H1 (cell line): ENCODE measurements at places on chromosomes 4 and X.

DNA sequence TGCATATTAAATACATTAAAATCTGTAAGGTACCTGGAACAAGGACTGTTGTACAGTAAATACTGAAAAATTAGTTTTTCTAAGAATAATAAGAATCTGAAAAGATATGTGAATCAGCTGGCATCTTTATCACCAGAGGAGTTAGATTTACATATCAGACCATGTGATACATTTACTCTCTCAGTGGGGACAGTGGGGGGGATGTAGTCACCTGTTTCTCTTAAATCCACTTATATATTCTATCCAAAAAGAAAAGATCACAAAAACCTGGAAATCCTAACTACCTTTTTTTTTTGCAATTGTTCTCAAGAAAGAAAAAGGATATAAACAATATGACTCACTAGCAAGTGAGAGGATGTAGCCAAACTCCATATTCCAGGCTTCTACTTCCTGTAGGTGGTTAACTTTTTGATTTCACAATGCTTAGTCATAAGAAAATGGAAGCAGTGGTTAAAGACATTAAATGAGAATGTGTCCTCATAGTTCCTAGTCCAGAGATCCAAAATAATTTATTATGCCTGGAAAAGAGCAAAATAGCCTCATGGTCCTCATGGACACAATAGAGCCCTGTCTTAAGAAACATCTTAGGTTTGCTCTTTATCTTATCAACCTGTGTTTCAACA is 22.5 kb upstream of the MYOZ2 start:
- no peak for DNase-seq

DNA sequence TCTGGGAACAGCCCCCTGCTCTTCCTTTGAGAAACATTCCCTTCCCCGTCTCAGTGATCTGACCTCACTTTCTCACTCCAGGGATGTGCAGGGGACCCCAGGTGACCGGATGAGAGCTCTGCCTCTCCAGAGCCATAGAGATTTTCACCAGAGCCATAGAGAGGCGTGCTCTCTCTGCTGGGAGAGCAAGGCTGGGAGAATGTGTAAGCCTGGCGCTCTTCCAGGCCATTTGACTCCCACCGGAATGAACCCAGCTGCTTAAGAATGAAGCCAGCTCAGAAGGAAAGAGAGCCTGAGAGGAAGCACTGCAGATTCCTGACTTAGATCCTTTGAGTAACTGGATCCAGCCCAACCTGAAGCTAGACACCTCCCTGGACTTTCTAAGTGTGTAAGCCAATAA is 106.4 kb downstream of the DHX15 start:
- DNase-seq, result no peak

- no peak for DNase-seq
Observed at GRCh38 chr4:72677265-72677664, 108.2 kb upstream of the ADAMTS3 start.

GRCh38 chr4:6549445-6549844 is 25.5 kb upstream of the MAN2B2 start:
- no peak for DNase-seq

DNA sequence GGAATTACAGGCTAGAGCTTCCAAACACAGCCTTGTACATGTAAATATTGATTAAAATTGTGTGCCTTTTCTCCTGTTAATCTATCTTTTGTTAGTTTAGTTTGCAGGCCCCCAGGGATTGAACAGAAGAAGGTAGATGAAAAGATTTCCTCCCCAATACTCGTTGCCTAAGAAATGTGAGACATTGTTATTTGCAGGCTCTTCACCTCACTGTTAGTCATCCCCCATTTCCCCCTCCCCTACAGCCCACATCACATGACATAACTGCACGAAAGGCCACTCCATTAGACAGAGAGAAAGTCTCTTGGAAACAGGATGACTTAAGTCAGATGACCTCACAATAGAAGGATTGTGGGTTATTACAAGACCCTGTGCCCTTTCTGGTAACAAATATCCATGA is 13.3 kb upstream of the MID1 start:
- no peak for DNase-seq

DNA sequence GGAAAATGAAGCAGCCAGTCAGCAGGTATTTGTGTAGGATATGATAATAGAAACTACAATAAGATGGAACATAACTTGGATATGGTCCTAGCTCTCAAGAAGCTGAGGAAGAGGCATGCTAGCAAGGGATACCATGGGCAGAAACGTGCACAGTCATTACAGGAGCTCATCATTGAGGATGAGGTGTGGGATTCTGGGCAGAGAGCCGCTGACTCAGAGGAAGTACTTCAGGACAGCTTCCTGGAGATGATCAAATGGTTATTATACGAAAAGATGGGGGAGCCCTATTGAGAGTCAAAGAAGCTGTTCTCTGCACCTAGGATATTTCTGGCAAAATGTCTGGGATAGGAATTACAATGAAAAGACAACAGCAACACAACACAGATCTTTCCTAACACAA is 116.0 kb upstream of the PDE5A start:
- DNase-seq, result no peak
